ENCODE measurements at places on chromosomes 7 and 10.

DNA sequence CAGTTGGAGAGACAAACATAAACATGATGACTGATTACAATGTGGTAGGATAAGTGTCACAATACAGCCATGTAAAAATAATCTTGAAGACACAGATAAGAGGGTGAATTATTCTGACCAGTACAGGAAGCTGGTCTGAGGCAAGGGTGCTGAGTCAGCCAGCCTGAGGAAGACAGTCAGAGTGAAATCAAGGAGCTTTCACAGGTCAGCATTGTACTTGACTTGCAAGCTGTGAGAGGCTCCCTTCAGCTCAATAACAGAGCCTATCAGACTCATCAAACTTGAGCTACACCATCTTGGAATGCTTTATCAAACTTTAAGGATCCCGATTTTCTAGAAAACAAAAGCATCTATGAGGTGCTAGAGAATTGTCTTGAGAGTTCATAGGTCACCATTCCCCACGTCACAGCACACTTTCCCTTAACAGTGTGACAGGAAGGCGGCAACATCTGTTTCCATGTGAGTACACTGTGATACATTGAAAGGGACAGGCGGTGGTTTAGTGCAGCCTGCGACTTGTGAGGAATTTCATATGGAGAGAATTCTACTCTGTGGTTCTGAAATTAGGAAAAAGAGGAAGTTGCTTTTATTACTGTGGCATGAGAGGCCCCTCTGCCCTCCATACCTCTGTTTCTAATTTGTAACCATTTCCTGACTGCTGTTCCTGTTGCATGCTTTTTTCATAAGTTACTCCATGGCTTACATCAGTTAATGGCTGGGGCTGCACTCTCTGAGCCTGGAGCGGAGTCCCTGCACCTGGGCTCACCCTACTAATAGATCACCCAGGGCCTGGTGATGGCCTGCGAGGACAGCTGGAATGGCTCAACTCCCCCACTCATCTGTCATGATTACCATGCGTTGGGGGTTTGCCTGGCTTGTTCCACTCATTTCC is 417.1 kb downstream of the SUGCT start:
- no peak for DNase-seq

DNA sequence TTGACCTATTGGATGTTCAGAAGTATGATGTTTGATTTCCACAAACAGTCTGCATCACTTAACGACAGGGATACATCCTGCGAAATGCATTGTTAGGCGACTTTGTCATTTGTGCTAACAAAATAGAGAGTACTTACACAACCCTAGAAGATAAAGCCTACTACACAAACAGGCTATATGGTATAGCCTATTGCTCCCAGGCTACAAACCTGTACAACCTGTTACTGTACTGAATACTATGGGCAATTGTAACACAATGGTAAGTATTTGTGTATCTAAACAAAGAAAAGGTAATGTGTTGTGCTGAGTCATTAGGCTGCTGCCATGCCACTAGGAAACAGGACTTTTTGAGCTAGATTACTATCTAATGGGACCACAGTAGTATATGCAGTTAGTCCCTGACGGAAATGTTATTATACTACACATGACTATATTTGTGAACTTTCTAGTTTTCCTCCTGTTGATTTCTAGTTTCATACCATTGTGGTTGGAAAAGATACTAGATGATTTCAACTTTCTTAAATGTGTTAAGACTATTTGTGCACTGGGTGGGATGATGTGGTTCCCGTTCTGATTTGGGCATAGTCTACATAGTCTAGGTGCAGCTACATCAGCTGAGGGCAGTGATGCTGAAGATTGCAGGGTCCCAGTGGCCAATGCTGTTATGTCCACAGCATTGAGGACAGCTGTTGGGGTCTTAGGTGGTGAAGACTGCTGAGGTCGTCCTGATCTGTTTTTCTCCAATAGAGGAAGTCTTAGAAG is 161.7 kb downstream of the HTR7 start:
- no peak for DNase-seq

DNA sequence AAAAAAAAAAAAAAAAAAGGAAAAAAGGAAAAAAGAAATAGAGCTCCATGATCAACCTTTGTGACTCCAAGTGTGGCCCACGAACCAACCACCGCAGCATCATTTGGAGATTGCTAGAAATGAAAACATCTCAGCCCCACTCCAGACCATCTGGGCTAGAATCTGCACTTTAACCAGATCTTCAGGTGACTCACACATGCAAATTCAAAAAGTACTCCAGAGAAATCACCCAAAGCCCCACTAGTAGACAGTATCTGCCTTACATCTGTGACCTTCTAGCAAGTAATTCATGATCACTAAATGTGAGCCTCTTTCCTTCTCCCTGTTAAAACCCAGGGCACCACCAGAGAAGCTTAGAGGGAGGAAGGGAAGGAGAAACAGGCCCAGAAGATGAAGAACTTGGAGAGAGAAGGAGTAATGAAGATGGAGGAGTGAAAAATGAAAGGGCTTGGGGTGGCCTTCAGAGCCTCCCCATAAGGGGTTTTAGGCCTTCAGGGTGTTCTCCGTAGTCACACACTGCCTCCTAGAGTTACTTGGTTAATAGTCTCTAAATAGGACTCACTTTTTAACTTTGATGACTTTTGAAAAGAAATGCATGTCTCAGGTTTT is 94.0 kb downstream of the SLC37A3 start:
- no peak for DNase-seq

DNA sequence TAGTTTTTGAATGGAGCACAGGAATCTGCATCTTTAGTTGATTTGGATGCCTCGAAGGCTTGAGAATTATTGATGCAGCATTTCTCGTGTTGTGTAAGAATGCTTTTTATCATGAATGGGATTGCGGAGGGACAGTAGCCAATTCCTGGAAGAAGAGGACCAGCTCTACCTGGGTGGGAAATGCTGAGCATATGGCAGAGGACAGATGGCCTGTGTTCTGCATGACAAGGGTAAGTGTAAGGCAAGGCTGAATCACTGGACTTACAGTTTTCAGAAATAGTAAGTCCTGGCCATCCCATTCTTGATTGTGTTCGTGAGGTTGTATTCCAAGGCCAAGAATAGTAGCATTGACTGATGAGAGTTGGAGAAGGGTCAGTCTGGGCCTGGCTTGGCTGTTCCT is 15.9 kb downstream of the RP9 start:
- DNase-seq = no peak

GRCh38 chr7:22677680-22678079 is 49.3 kb upstream of the IL6 start:
- no peak for DNase-seq

DNA sequence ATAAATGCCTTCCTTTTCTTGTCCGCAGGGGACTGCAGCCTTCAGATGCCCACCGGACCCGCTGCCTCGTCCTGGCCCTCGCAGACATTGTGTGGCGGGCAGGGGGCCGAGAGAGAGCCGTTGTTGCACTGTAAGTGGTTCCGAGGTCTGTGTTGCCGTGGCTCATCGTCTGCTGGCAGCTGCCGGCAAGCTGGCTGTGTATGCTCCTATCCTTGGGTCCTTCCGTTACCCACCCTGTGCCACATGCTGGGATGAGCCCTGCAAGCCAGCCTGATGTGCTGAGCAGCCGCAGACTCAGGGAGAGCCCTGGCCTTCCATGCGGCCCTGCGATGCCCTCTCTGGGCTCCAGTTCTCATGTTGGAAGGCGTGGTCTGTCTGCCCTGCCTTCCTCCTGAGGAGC is 61.2 kb upstream of the AQP1 start:
- DNase-seq = no peak

DNA sequence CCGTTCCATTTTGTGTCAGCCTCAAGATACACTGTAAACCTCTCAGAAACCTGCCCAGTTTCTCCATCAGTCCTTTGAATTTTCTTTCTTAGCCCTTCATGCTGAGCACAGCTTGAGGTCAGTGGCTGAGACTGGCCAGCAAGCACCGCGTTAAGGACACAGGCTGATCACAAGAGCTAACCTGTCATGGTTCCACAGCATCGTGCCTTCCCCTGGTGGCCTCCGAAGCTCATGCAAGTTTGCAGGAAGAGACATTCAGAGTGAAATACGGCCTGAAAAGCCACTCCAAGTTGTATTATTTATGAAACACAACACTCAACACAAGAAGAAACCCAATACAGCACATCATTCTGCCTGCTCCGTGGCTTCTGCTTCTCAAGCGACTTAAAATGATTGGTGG is 57.0 kb upstream of the PFKP start:
- DNase-seq = no peak

- DNase-seq = no peak
Measured at GRCh38 chr10:22832851-22833250, 95.0 kb upstream of the ARMC3 start.

DNA sequence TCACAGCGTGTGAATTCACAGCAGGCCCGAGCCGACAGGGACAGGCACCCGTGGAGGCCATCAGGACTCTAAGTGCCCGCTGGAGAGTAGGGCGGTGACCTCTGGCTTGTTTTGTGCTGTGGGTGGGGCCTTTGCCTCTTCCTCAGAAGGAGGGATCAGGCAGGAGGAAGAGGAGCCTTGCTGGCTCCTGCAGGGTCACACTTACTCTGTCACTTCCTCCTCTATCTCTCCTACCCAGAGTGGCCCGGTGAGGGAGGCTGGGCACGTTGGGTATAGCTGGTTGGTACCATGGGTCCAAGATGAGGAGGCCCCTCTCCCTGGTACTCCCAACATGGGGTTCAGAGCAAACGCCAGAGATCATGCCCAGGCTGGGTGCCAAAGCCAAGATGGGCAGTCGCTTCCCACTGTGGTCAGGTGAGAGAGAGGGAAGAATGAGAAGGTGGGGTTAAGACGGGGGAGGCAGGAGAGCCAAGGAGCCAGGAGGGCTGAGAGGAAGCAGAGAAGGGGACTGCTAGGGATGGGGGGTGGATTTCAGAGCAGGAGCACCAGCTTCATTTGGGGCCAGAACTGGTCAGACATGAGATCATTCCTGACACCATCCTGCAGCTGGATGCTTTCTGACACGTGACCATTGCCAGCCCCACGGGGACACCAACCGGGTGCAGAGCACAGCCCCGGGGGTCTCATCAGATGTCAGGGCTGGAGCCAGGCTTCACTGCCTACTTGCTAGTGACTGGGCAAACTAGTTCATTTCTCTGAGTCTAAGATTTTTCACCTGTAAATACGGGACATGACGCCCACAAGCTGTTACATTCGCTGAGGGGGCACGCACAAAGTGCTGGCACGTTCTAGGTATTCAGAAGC is 54.8 kb upstream of the CACUL1 start:
- DNase-seq = no peak

DNA sequence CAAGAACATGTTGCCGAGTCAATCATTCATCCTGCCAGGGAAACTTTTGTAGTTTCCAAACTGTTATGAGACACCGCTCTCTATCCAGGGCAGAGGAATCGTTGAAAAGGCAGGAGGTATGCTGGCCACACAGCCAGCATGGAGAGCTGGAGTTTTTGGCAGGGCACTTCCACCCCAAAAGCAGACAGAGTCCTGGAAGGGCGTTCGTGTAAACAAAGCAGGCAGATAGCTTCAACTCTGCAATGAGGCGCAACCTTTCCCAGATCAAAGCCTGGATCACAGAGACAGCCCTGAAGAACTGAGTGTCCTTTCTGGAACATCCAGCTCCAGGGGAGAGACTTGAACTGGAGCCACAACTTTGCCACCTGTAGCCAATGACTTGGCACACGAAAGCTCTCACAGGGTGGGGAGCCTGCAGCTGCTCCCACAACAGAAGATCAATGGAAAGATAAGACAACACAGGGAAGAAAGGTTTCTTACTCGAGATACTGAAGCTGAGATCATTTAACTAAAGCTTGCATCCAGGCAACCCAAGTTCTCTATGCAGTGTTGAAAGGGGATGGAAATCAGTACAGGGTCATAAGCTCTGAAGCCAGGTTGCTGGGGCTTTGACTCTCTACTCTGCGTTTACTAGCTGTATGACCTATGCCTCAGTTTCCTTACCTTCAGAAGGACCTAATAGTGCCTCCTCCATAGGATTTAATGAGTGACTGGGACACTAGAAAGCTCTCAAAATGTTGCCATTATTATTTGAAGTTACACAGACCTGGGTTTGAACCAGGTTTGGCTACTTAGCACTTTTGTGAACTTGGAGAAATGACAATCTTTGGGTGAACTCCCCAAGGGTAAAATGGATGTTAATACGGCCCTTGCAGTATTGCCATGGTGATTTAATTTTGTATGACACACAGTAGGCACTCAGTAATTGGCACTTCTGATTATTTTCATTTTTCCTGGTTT is 434.8 kb upstream of the NPVF start:
- no peak for DNase-seq

GRCh38 chr7:44463169-44463808 is 27.2 kb downstream of the NUDCD3 start:
- no peak for DNase-seq

DNA sequence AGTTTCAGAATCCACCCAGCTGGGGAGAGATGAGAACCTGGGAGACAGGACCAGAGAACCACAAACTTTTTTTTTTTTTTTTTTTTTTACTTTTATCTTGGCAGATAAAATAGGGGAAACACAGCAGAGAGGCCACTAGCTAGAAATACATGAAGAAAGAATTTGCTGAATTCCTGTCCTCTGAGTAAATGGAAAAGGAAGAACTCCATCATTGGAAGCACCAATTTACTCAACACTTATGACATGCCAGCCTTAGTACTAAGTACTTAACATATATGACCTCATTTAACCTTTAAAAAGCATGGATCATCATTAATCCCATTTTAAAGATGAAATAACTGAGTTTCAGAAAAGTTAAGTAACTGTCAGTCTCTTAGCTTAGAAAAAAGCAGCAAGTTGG is 343.0 kb upstream of the NPSR1 start:
- no peak for DNase-seq

DNA sequence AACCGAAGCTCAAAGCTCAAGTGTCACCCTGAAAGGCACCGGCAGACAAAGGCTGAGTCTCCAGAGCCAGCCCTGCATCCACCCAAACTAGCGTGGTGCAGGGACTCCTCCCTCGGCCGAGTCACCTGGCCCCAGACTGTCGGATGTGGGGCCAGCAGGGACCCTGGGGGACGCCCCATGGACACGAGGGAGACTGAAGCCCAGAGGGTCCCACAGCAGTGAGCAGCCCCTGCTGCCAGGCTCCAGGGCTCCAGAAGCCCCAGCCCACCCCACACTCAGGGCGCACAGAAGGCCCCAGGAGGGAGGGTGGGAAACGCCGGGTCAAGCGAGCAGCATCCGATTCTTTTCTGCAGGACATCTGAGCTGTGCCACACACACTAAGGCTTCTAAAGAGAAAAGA is 20.2 kb downstream of the GPR146 start:
- no peak for DNase-seq

GRCh38 chr7:46301677-46302076 is 380.6 kb upstream of the IGFBP3 start:
- DNase-seq = no peak

Measured in stimulated activated CD4-positive, alpha-beta T cell treated with anti-CD3 and anti-CD28 coated beads, Interleukin-12 subunit alpha, Interleukin-12 subunit beta, amount 100 ng/mL, for 4 hours (primary cell).